Substantia nigra (tissue), 51 donors: ENCODE measurements at places on chromosomes 3 and 15.

DNA sequence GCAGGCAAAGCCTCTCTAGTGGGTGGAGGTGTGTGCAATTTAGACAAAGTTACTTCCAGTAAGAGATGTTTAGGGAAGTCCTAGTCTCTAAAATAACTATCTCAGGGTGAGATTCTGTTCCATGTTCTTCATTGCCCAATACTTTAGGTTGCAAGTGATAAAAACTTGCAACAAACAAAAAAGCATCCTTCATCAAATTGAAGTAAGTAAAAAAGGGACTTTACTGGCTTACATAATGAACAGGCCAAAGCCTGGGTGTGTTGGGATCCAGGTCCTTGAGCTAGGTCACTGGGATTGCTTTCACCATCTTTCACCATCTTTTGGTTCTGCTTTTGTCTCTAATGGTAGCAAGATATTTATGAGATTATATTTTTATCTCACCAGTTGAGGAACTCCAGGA is 38.3 kb downstream of the CX3CR1 start:
- no peak for DNase-seq

GRCh38 chr3:43017004-43017403 is 37.9 kb downstream of the GASK1A start:
- DNase-seq = no peak

DNA sequence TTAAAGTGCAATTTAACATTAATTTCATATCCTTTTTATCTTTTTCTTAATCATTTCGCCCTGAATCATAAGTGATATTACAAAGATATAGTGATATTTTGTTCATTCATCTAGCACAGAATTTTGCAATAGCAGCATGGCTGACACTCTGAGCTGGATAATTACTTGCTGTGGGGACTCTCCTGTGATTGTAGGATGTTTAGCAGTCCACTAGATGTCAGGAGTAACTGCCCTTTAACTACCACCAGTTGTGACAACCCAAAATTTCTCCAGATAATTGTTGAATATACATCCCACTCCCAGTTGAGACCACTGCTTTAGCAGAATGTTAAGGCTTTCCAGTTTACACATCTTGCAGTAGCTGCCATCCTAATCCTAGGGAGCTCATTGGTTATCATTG is 196.8 kb upstream of the MBNL1 start:
- no peak for DNase-seq

GRCh38 chr3:145752576-145752975 is 408.4 kb downstream of the PLOD2 start:
- no peak for DNase-seq

DNA sequence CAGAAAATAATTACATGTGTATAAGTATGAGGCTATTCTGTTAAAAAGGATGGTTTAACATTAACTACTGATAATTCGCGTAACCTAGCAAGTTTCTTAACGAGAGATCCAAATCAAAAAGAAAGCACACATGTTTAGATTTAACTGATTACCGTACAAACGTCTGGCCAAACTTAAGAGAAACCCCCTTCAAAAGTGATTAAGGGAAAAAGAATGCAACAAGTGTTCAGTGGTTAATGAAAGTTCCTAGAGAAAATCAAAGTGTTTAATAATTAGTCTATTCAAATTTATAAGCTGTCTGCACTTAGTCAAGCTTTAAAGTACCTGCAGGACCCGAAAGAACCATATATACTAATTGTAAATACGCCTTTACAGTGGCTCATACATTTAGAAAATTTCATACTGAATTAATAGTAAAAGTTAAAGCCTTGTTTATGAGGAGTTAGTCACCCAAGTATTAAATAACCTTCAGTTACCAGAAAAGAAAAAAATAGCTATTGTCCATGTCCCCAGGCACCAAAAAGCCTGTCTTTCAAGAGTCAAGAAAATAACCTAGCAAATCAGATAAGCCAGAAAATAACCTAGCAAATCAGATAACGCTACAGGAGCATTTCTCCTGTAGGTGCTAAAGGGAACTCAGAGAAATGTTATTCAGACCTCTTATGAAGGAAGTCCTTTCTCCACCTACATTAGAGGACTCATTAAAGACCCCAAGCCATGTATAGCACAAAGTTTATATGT is 34.6 kb downstream of the ZNF589 start:
- no peak for DNase-seq

- DNase-seq = no peak
Measured at GRCh38 chr15:41874736-41875135, 19.1 kb downstream of the SPTBN5 start.

GRCh38 chr3:147458995-147459704 is 50.0 kb downstream of the ZIC1 start:
- no peak for DNase-seq

- no peak for DNase-seq
Measured at GRCh38 chr3:179750720-179751328, 98.0 kb downstream of the USP13 start.

GRCh38 chr15:83943849-83944404 is 290.0 kb downstream of the ADAMTSL3 start:
- DNase-seq = no peak

DNA sequence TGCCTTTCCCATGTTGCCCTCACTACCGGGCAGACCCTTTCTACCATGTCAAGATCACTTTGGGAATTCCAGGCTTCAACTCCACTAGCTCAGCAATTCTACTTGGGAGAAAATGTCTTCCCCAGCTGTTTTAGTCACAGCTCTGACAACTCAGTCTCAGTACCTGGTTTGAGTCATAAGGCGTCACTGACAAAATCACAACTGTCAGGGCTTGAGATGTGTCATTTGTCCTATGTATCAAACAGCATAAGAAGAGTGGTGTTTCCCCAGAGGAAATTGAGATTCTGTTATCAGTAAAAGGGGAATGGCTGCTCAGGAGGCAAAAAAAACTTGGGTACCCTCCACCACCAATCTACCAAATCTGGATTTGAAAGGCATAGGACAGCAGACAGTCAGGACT is 594.9 kb upstream of the SUCLG2 start:
- no peak for DNase-seq

- no peak for DNase-seq
Measured at GRCh38 chr3:20930034-20930433, 744.0 kb upstream of the SGO1 start.

GRCh38 chr3:98817547-98818041 is 54.5 kb downstream of the ST3GAL6 start:
- DNase-seq = no peak

DNA sequence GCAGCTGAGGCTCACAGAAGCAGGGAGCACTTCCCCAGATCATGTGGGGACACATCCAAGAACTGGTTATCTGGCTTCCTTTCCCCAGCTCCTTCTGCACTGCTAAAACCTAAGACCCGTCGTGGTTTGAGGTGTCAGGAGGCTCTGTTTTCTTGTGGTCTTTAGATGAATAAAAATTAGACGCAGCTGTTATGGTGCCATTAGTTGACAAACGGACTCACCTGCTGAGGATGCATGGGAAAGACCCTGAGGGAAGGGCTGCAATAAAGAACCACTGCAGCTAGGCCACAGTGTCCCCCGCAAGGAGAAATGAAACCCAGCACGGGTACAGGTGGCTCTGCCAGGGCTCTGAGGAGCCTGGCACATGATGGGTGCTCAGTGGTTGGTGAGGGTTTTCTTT is 99.4 kb downstream of the IQSEC1 start:
- DNase-seq = no peak

DNA sequence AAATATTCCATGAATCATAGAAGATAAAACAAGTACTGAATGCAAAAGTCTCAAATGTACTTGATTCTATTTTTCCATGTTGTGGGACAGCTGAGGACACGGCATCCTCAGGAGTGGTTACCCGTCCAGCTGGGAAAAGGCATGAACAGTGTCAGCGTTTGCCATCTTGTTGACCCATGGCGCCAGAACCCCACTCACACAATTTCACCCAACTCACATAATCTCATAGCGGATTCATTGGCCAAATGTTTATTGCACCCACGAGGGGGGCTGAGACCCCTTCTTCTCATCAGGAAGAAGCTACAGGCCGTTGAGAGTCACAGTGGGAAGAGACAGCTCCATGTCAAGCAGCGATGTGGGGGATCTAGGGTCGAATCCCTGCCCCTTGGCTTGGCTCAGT is 72.9 kb downstream of the OCA2 start:
- DNase-seq = no peak

- DNase-seq = no peak
Measured at GRCh38 chr3:196111939-196112386, 30.1 kb upstream of the TFRC start.

DNA sequence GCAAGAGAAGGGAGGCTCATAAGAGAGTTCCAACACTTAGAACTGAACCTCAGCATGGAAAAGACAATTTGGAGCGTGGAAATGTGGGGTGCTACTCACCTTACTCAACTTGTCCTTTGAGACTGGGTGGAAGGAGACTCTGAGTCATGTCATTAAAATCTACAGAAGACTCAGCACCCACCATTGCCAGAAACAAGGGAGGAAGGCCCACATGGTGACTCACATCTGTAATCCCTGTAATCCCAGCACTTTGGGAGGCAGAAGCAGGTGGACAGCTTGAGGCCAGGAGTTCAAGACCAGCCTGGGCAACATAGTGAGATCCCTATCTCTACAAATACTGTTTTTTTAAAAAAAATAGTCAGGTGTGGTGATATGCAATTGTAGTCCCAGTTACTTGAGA is 161.9 kb upstream of the UBE3A start:
- no peak for DNase-seq

- DNase-seq = no peak
Measured at GRCh38 chr3:15501126-15501525, 20.4 kb downstream of the COLQ start.

- no peak for DNase-seq
Measured at GRCh38 chr3:16430717-16431630, 82.5 kb downstream of the RFTN1 start.

DNA sequence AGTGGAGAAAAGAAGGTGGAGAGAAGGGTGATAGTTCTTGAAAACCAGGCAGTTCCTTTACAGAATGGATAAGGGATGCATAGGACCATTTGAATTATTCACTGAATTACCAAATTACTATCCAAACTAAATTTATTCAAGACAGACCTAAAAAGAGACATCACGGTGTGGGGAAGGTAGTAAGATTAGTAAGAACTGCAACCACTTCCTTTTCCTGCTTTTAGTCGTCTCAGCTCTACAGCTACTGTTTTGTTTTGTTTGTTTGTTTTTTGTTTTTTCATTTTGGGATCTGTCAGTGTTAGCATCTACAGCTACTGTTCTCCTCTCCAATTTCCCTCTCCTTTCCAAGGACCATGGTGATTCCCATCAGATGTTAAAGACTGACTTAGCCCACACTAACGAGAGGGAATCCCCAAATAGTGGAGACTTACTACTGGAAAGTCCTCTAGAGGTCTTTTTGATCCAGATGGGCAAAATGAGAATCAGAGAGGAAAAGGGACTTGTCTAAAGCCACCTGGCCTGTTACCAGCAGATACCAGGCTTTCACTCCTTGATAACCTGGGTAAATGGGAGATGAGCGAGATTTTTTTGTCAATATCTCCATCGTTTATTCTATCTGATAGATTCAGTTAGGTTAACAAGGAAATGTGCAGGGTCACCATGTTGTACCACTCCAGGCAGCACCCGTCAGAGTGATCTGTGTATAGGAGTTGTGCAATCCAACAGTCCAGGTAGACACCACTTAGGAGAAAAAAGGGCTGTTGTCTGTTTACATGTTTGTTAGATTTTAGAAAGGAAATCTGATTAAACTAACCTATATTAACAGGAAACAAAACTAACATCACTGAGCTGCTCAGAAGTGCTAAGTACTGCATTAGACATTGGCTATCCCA is 6.0 kb downstream of the HCLS1 start:
- DNase-seq = no peak

- no peak for DNase-seq
Measured at GRCh38 chr3:189214651-189215050, 42.9 kb downstream of the TPRG1 start.

DNA sequence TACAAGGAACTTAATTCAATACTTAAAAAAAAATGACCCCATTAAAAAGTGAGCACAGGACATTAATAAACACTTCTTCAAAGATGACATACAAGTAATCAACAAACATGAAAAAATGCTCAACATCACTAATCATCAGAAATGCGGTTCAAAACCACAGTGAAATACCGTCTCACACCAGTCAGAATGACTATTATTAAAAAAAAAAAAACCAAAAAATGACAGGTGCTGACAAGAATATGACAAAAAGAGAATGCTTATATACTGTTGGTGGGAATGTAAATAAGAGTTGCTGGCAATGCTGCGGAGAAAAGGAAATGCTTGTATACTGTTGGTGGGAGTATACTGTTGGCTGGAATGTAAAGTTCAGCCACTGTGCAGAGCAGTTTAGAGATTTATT is 358.3 kb upstream of the CBLB start:
- DNase-seq = no peak

DNA sequence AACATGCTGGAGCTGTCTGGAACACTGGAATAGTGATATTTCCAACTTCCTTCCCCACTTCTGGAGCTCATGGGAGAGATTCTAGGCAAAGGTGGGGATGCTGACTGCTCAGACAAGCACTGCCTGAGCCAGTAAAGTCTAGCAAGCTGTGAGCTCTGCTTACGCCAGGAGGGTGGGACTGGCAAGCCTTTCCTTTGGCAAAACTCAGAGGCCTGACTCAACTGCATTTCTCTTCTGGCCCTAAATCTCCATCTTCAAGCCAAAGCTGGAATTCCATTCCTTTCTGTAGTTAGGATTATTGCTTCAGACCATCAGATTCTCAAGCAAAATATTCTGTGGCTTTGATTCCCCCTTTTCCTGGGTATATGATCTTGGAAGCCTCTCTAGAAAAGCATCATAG is 20.3 kb upstream of the EPB42 start:
- DNase-seq = peak; percentile 26

- no peak for DNase-seq
Measured at GRCh38 chr15:35698966-35699575, 153.1 kb upstream of the DPH6 start.

DNA sequence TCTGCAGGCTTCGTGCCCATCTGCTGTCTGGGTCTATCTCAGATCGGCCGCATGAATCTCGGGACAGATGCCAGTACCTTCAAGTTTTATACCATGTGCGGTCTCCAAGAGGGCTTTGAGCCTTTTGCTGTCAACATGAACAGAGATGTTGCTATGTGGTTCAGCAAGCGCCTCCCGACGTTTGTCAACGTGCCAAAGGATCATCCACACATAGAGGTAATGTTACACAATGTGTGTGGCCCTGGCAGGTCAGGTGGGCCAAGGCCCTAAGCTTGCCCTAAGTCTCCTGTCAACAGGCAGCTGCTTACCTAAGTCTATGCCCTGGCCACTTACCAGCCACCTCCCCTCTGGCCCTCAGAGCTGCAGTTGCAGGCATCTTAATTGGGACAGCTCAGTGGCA is 324.0 kb upstream of the CHRM5 start:
- DNase-seq = no peak

DNA sequence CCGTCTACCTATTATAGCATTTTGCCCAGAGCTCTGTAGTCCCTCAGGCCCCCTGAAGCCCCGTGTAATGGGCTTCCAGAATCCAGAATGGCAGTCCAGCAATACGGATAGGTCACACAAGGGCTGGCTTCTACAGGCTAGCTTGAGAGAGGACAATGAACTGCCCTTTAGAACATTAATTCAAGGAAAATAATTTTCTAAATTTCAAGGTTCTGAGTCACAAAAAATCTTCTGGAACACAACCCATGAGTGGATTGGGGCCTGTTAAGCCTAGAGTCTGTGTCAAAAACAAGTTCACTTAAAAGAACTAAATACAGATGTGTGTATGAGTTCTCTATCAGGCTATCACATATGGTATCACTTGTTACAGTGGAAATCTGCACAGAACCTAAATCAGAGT is 28.8 kb downstream of the DCP1A start:
- no peak for DNase-seq
